ENCODE measurements at places on chromosomes 6 and 20.
A peak's percentile ranks its signal among the peaks of the same experiment; 100 is the strongest.

- no peak for DNase-seq
These were observed 92.1 kb downstream of the ISM1 start for GRCh38 chr20:13313201-13313600.

DNA sequence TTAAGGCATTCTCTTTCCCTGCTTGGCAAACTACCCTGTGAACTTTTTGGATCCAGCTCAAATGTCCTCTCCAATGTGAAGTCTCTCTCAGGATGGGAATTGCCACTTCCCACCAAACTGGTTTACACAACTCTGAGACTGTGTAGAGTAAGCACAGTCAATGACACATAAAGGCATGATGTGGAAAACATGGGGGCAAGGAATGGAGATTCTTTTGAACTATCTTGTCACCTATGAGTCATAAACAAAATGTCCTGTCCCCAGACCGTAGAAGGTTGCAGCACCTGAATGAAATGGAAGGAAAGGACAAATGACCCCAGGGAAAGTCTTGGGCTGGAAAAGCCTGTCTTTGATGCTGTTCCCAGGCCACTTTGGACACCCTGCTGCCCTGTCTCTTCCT lies 11.0 kb upstream of the KIF13A start:
- DNase-seq = no peak

DNA sequence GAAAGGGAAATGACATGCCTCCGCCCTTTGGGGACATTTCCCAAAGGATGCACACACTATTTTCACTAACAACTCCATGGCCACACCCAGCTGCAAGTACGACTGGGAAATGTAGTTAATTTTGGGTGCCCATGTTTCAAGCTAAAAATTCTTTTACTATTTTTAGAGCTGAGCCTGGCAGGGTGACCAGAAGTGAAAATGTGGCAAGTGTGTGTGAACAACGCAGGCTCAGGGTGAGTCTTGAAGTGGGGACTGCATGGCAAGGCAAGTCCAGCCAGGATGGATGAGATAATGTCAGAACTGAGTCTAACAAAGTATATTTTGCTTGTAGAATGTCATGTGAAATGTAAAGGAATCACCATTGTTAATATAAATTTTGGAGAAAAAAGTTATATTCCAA lies 17.0 kb upstream of the CD109 start:
- DNase-seq = no peak

GRCh38 chr6:146785001-146785585 lies 186.3 kb downstream of the ADGB start:
- DNase-seq = peak; percentile 62

DNA sequence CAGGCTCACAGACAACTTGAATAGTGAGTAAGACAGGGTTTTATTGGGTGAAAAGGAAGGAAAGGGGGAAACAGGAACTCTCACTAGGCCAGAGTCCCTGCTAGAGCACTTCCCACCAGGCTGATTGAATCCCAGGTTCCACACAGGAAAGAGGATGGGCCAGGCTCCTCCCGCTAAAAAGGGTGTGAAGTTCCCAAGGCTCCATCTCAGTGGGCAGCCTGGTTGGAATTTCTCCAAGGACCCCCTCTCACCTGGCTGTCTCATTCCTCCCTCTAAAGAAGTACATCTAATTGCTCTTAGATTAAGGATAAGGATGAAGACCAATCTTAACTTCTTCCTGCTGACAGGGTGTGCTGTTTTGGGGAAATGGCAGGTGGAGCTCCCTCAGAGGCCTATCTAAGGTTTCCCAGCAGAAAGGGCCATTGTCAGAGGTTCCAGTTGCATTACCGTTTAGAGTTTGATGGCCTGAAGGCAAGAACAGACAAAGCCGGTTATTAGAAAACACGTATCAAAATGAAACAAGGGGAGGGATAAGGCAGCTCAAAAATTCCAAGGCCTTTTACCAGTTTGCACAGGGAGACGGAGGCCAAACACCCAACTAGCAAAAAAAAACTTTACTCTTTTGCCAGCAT lies 21.5 kb downstream of the COL19A1 start:
- no peak for DNase-seq

- DNase-seq = peak; percentile 25
These were observed 4.8 kb downstream of the SAMD10 start for GRCh38 chr20:63974402-63975200.

All from SK-N-DZ (cell line).